ENCODE measurements at places on chromosomes 7 and 10.
A peak's percentile ranks its signal among the peaks of the same experiment; 100 is the strongest.

GRCh38 chr10:98538472-98538871, 91.7 kb upstream of the HPS1 start:
- no peak for DNase-seq

DNA sequence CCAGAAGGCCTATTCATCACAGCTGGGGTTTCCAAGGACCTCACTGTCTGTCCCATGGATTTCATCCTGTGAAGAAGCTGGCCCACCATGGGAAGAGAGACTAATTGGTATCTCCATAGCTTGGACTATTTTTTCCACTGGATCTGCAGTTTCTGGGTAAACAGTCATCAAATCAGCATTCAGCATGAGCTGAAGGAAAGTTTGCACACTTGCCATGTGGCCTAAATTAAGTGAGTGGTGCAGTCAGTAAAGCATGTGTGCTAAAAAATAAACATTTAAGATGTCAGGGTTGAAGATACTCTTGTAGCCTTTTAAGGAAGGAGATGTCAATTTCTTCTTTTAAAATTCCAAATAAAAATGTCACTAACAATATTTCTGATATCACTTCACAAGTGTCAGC, 381.1 kb upstream of the ZMIZ1 start:
- no peak for DNase-seq

GRCh38 chr10:50882540-50882983, 2.9 kb downstream of the A1CF start:
- no peak for DNase-seq

DNA sequence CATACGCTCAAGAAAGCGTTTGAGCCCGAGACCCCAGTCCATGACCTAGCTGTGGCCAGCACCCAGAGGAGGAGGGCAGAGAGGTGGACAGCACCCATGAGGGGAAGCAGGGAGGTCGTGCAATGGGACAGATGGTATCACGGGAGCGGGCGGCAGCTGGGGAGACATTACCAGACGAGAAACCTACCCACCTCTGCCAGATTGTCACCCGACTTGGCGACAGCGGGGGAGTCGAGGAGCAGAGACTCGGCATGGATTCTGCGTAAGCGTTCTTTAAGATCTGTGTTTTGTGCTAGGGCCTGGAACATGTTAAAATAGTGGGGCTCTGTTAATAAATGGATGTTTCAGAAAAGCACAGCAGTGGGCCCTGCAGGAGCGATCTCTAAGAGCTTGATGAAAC, 91.6 kb upstream of the GSDME start:
- no peak for DNase-seq

DNA sequence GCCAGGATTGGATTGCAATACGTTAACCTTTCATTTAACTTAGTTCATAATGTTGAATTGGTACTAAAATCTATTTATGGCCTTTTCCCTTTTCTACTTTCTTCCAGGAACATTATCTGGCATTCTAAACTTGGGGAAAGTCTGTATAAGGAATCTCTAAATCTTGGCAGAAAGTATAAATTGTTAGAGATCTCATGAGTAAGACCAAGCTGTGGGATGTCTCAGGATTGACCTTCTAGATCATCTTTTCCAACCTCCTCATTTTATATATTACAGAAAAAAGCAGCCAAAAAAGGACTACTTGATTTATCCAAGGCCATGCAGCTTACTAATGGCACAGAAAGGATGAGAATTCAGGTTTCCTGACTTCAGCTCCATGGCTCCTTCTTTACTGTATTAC, 598.3 kb downstream of the INHBA start:
- no peak for DNase-seq

DNA sequence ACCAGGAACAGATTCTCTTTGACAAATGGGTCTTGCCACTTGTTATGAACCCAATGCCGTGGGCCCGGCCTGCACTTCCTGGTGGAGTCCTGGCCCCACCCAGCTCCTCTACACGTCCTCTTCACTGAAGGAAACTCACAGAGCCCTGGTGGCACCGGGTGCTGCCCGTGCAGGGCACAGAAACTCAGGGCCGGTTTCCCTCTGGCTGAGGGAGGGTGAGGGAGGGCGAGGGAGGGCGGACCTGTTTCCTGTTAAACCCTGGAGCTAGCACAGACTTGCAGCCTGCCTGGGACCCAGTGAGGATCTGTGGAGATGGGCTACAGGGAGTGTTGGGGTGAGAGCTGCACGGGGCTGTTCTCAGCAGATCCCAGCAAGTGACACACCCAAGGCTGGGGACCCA, 596.3 kb downstream of the PTPRN2 start:
- DNase-seq: no peak

- DNase-seq: no peak
Observed at GRCh38 chr7:82851121-82851520, 311.6 kb downstream of the PCLO start.

GRCh38 chr7:126667742-126668366, 584.9 kb downstream of the GRM8 start:
- DNase-seq: no peak

- DNase-seq: no peak
Observed at GRCh38 chr10:71777213-71777985, 4.1 kb upstream of the VSIR start.

DNA sequence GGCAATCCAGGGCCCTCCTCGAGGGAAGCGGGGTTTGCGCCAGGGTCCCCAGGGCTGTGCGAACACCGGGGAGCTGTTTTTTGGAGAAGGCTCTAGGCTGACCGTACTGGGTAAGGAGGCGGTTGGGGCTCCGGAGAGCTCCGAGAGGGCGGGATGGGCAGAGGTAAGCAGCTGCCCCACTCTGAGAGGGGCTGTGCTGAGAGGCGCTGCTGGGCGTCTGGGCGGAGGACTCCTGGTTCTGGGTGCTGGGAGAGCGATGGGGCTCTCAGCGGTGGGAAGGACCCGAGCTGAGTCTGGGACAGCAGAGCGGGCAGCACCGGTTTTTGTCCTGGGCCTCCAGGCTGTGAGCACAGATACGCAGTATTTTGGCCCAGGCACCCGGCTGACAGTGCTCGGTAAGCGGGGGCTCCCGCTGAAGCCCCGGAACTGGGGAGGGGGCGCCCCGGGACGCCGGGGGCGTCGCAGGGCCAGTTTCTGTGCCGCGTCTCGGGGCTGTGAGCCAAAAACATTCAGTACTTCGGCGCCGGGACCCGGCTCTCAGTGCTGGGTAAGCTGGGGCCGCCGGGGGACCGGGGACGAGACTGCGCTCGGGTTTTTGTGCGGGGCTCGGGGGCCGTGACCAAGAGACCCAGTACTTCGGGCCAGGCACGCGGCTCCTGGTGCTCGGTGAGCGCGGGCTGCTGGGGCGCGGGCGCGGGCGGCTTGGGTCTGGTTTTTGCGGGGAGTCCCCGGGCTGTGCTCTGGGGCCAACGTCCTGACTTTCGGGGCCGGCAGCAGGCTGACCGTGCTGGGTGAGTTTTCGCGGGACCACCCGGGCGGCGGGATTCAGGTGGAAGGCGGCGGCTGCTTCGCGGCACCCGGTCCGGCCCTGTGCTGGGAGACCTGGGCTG, 26.0 kb downstream of the PRSS2 start:
- no peak for DNase-seq

DNA sequence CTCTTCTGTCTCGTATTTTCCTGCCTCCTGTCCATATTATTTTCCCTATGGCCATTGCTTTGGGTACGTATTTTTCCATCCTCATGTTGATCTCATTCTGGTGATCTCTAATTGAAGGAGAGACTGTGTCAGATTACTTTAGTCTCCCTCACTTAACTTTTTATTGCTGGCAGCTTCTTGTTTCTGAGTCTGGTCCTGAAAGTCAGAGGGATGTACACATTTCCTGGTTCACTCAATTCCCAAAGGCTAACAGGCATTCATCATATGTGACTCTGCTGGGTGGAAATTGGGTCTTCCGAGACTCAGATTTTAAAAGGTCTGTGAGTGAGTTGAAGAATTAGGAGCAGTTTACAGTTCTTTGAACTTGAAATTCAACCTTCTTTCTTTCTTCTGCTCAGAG, 10.9 kb downstream of the UMAD1 start:
- no peak for DNase-seq

- DNase-seq: no peak
Observed at GRCh38 chr7:44798649-44799305, 2.3 kb downstream of the PPIA start.

GRCh38 chr7:94129443-94130140, 125.4 kb upstream of the BET1 start:
- DNase-seq: no peak

DNA sequence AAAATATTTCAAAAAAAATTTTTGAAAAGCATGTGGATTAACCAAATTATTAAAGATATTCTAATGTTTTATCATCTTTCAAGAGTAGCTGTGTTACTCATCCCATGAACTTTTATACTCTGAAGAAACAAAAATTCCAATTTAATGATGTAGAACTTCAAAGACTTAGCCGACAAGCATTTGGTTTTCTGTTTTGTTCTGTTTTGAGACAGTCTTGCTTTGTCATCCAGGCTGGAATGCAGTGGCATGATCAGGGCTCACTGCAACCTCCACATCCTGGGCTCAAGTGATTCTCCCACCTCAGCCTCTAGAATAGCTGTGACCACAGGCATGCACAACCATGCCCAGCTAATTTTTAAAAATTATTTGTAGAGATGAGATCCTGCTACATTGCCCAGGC, 17.8 kb upstream of the LCOR start:
- DNase-seq: no peak

DNA sequence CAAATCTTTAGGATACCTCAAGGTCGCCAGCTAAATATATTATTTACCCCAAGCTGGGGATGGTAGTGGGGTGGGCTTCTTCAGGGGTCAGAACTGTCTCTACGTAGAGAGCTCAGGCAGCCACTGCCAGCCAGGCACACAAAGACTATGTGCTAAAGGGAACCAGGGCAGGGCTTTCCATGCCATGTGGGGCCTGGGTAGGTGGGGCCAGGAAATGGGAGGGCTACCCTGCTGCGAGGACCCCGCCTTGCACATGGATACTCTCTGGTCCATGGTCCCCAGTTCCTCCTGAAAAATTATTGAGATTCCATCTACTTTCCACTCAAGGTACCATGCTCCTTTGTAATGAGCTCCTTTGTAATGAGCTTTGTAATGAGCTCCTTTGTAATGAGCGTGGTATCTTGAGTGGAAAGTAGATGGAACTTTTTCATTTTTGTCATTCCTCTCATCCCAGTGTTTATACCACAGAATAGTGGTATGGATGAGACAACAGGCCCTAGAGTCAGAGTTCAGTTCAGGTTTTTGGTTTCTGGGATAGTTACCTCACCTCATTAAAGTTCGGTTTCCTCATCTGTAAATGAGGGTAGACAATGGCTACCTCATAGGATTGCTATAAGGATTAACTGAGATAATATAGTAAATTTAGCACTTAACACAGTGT, 5.8 kb downstream of the SYNPO2L start:
- DNase-seq: no peak

DNA sequence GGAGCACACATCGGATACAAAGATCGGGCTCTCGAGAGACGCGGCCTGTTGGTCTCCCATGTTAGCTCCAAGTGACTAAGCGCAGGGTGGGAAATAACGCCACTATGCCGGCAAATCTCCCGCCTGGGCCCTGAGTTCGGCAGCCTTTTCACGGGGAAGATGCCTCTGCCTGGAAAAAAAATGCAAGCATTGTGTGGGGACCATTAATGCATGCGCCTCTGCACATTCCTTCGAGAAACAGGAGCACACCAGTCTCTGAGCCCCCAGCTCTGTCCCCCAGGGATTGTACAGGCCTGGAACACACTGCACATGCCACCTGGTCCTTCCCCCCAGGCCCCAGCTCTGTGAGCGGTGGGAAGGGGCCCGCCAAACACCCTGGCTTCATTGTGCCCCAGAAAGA, 44.1 kb downstream of the FBXW4 start:
- DNase-seq: no peak

GRCh38 chr10:13376746-13377145, 28.7 kb upstream of the SEPHS1 start:
- no peak for DNase-seq

- DNase-seq: no peak
Observed at GRCh38 chr7:92653136-92653535, 62.9 kb upstream of the FAM133B start.

DNA sequence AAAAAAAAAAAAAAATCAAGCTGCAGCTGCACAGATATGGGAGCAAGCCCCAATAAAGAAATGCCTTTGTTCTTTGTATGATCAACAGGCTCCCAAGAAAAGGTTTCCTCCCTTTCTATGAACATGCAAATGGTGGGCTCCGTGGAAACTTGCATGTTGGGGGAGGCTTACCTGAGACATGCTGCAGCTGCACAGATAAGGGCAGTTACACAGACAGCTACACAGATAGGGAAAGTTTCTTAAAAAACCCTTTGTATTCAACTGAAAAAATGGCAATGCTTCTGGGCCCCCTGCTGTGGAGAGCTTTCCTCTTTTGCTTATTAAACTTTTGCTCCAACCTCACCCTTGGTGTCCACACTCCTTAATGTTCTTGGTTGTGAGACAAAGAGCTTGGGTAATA, 29.8 kb upstream of the ZNF746 start:
- DNase-seq: no peak

GRCh38 chr10:100528921-100529474, 673 bp downstream of the NDUFB8 start:
- no peak for DNase-seq

DNA sequence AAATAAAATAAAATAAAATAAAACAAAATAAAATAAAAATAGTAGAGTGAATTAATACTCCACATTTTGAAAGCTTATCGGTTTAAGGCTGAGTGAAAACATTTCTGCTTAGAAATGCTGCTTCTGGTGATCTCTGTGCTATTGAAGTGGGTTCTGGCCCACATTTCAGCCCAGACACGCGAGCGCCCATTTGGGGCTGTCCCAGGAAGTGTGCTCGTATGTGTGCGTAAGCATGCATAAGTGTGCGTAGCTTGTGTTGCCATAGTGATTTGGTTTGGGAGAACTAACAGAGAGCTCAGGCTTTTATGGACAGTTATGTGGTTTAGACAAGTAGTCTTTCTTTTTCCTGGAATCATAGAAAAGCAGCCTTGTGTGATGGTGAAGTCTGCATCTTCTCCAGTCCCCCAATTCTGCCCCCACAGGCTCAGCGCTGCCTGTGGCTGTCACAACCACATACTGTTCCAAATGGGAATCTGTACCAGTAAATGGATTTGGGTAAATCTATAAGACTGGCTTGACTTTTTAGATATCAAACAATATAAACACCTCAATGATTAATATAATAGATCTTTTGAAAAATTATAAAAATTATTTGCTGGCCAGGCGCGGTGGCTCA, 29.8 kb upstream of the PURB start:
- DNase-seq: peak; percentile 5

DNA sequence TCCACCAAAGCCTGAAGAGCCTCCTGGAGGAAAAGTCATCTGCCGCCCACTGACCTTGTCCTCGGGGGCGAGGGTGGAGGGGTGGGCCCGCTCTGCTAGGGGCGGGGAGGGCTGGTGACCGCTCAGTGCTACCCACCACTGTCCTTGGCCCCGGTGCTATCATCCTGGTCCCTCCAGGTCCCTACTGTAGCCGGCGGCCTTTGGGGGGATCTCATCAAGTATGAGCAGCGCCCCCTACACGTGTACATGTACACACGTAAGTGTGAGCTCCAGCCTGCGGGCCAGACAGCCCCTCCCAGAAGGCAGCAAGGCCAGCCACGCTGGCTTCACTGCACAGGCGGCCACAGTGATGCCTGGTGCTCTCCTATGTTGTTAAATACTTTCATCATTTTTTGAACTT, 19.6 kb downstream of the TTYH3 start:
- no peak for DNase-seq

GRCh38 chr10:48906841-48907240, 32.8 kb downstream of the LRRC18 start:
- DNase-seq: no peak

Measured in stimulated activated CD8-positive, alpha-beta memory T cell treated with anti-CD3 and anti-CD28 coated beads, Interleukin-4, amount 100 ng/mL, for 1 hour (primary cell).